ENCODE measurements at places on chromosomes 12 and 14.

DNA sequence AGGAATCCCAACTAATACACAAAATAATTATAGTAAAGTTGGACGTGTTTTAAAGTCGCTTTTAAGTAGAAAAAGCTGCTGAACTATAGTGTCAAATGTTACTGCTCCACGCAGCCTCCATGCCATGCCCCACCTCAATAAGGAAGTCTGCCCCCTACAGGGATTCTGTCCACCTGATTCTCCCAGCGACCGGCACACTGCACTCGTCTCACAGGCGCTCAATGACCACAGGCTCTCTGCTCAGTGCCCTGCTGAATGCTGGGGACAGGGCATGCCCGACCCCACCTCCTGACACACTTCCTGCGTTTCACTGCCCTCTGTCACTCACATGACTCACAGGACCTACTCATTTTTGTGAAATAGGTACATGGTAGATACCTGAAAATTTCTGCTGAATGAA is 48.9 kb downstream of the BDKRB1 start:
- ATAC-seq, result no peak

- no peak for ATAC-seq
Measured at GRCh38 chr12:1806301-1807086, 13.9 kb upstream of the LRTM2 start.

- no peak for ATAC-seq
Measured at GRCh38 chr12:22234561-22234960, 99.9 kb downstream of the ST8SIA1 start.

GRCh38 chr12:105067511-105068031 is 16.7 kb downstream of the ALDH1L2 start:
- no peak for ATAC-seq

DNA sequence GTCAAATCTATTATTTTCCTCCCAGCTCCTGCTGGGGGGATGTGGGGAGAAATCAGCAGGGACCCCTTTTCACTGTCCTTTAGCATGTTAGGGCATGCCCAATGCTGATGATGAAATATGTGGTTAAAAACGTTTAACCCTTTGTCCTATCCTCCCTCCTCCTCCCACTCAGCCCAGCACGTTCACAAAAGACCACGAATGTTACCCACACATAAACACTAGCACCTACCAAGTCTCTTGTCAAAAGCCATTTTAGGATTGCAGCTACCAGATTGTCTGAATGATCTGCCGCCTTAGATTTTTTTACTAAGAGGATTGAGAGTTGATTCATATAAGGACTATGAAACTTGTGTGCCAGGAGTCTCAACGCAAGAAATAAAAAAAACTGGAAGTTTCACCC is 70.4 kb downstream of the TBK1 start:
- ATAC-seq, result no peak

GRCh38 chr12:8038659-8039114 is 6.2 kb downstream of the FOXJ2 start:
- ATAC-seq, result peak; percentile 96

DNA sequence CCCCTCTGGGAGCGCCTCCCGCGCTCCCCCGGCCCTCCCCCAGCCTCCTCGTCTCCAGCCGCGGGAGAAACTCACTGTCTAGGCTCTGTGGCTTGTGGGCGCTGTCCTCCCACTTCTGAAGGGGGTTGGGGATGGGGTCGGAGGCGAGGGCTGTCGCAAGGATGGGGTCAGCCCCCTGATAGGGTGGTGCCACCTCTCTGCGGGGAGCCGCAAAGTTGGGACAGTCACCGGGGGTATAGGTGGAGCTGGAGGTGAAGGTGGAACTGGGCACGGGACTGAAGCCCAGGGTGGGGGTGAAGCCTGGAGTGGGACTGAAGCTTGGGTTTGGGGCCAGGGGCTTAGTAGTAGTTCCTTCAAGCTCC is 12.2 kb downstream of the TNFRSF1A start:
- ATAC-seq, result no peak

- ATAC-seq, result no peak
Measured at GRCh38 chr14:65164825-65165135, 62.5 kb upstream of the MAX start.

DNA sequence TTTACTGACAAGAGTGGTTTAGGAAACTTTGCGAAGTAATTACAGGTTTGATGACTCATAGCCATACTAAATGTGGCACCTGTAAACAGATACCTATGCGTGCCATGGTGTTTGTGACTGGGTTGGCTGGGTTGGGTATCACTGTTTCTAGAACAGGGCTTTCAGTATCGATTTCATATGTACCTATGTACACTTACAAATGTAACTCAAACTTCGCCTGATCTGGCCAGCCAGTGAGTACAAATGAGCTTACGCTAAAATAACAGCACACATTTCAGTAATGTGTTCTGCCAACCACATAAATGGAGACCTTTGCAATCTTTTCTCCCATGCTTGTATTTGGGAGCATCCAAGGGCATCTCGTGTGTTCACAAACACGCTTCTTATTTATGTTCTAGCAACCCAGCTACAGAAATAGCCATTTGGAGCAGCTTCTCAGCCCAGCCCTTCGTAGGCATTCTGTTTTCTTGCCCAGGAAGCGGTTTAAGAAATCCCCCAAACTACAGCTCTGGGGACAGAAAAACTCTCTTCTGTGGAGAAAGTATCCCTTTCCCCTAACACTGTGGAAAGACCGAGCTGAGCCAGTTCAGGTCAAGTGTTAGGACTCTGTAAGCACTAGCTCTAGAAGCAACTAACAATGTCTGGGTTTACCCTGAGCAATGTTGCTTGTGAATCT is 42.3 kb upstream of the MDM1 start:
- no peak for ATAC-seq

GRCh38 chr14:50624447-50624846 is 43.7 kb downstream of the SAV1 start:
- no peak for ATAC-seq

- peak; percentile 79 for ATAC-seq
Measured at GRCh38 chr14:103391048-103391447, 5.8 kb downstream of the MARK3 start.
